ENCODE measurements at places on chromosomes 5 and 9. TPM values are rescaled to one million over a fixed set of nuclear protein-coding genes. Genes with fewer than 3 reads are reported as not detected.

Gene LECT2
- not detected for total RNA-seq

- H3K36me3 ChIP-seq = no peaks in the 10 kb centered on the region
- no peak overlapping the region for H3K27ac ChIP-seq
- no peaks in the 10 kb centered on the region for H3K27me3 ChIP-seq
Measured at GRCh38 chr5:163248871-163249270, 188.5 kb upstream of the CCNG1 start.

Gene SPINK4
- not detected for total RNA-seq

DNA sequence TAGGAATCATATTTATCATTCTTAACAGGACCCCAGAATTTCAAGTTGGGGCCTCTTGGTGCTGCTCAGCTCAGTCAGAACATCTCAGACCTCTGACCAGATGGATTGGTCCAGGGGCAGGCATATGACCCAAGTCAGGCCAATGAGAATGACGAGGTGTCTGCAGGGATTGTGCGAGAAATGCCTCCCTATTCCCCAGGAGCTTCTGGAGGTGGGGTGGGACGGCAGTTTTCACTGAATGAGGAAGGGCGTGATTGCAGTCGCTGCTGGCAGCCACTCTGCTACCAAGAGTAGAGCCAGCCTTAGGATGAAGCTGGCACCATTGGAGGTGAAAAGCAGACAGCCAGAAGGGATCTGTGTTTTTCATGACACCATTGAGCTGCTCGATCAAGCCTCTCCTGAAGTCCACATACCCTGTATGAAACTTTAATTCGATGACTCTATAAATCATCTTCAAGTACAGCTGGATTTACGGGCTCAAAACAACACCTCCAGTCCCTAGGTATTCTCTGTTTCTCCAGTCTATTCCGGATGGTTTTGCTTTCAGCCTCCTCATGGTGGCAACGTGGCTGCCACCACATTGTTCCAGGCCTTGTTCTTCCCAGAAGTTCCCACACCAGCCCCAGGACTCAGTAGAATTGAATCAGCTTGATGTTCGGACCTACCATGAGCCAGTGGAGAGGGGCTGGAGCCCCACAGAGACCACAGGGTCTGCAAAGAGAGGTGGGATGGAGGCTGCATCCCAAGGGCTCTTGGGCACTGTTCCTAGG lies 70.2 kb upstream of the ADAMTS2 start:
- H3K27me3 ChIP-seq = no peaks in the 10 kb centered on the region
- no peaks in the 10 kb centered on the region for H3K4me1 ChIP-seq
- no peak for DNase-seq
- no peaks in the 10 kb centered on the region for H3K36me3 ChIP-seq

DNA sequence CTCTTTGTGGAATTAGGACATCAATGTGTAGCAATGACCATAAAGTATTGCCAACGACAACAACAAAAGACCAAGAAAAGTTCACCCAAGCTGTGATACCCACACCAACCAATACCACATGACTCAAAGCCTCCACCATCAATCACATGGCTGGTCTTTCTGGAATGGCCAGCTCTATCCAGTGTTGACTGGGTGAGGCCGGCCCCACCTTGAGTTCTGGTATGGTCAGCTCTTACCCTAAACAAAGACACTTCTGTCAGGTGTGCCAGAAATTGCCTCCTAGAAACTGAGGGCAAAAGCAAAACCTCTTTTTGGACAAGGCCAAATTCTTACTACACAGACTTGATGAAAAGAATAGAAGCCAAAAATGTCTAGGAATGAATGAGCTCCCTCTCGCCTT lies 331.5 kb downstream of the ZNF608 start:
- no peaks in the 10 kb centered on the region for H3K36me3 ChIP-seq
- H3K4me1 ChIP-seq = no peaks in the 10 kb centered on the region
- H3K27me3 ChIP-seq = no peaks in the 10 kb centered on the region
- no peak overlapping the region for H3K4me3 ChIP-seq
